ENCODE measurements at places on chromosomes 16 and 17.

GRCh38 chr16:27432558-27432957 is 30.6 kb downstream of the IL21R start:
- no peak for DNase-seq

GRCh38 chr17:78935419-78936323 is 10.5 kb upstream of the TIMP2 start:
- DNase-seq = no peak

GRCh38 chr16:89051521-89052166 is 42.0 kb upstream of the ACSF3 start:
- no peak for DNase-seq

GRCh38 chr17:57445772-57446472 is 189.6 kb downstream of the MSI2 start:
- DNase-seq = no peak

- DNase-seq = no peak
Measured at GRCh38 chr17:78879635-78880186, 23.3 kb downstream of the CEP295NL start.

GRCh38 chr16:3171855-3172593 is 16.0 kb upstream of the OR1F1 start:
- DNase-seq = no peak
